Suppressor macrophage treated with lipopolysaccharide for 1 hour (primary cell): ENCODE measurements at places on chromosomes 5 and 9.

- DNase-seq: peak; percentile 86
Measured at GRCh38 chr5:98933445-98934072, 4.8 kb upstream of the CHD1 start.

DNA sequence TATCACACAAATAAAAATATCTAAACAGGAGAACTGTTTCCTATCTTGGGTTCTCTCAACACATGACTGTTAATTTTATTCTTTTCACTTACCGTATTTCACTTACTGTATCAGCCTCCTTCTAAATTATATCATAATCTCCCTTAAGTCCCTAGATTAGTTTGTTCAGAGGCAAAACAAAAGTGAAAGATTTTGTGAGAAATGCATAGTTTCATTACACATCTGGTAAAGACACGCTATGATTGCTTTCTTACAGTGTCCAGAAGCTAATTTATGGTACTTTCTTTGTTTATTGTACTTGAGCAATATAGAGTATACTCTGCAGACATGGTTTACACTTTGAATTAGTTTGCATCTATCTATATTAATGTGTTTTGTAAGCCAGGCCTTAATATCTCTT lies 159.7 kb upstream of the TLX3 start:
- DNase-seq: no peak

DNA sequence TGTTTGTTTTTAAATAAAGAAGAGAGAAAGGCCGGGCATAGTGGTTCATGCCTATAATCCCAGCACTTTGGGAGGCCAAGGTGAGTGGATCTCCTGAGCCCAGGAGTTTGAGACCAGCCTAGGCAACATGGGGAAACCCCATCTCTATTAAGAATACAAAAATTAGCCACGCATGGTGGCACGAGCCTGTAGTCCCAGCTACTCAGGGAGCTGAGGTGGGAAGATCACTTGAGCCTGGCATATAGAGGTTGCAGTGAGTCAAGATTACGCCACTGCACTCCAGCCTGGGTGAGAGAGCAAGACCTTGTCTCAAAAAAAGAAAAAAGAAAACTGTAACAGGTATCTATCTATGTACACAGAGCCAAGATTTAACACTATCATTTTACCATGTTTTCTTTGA lies 34.2 kb upstream of the CDC42SE2 start:
- no peak for DNase-seq

GRCh38 chr5:505951-506525 lies 18.2 kb downstream of the SLC9A3 start:
- DNase-seq: no peak

DNA sequence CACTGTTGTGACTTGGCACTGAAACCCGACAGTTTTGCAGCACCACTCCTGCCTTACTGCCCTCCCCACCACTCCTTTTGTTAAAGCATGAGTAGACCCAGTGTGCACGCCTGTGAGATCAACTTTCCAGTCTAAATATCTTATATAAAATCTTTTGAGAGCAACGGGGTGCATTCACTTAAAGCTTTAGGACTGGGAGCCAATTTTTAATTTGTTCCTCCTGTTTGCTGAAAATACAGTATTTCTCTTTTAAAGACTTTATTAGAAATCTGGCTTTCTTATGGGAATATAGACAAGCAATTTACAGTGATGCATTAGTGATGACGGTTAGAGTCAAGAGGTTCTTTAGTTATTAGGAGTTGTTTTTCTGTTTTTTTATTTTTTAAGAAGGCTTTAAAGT lies 397.5 kb downstream of the TMEM167A start:
- DNase-seq: no peak

GRCh38 chr9:32289756-32290155 lies 94.7 kb upstream of the ACO1 start:
- DNase-seq: no peak

GRCh38 chr9:109143881-109144562 lies 23.0 kb downstream of the FRRS1L start:
- peak; percentile 46 for DNase-seq

DNA sequence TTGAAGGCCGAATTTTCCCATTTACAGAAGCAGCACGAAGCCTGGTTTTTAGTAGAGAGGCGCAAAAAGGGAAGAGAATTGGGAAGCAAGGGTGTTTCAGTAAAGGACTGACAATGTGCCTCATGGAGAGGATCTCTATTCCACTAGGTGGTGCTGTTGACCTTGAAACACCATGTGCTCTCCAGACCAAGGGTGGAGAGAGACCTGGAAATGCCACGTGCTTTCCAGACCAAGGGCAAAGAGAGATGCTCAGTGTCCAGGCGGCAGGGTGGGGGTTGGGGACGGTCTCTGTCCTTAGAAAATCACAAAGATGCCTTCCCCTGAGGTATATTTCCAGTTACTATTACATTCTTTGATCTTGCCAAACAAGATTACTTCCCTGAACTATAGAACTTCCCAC lies 425.3 kb downstream of the CSNK1G3 start:
- peak; percentile 51 for DNase-seq

DNA sequence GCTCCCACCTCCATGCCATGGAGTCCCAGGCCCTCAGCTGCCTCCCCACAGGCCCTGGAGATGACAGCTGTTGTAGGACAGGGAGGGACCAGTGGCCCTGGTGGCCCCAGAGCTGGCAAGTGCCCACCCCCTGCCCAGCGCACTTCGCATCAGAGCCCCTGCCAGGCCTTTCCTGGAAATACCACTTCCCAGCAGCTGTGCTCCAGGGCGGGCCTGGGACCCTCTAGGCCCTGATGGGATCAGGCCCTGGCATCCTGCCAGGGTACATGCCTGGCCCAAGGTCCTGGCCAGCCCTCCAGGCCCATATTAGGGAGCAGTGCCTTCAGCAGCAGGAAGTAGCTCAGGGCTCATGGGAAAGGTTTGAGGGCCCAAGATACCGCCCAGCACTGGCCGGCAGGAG lies 2.5 kb downstream of the KCNT1 start:
- no peak for DNase-seq
